ENCODE measurements at places on chromosomes 4 and X.

DNA sequence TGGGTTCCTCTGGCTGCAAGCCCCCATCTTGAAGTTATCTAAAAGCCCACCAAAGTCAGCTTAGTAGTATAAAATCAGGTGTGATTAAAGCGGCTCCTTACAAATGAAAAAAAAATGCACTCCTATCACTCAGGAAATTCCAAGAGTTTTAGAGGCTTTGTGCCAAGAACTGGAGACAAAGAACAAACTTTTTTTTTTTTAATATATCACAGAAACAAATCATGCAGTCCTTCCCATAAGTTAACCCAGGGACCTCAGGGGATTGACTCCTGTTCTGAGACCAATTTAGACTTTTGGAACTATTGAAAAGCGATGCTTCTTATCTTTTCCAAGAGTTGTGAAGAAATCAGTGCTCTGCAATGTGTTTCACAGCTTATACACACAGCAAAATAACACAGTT lies 53.6 kb downstream of the HHIP start:
- no peak for DNase-seq

GRCh38 chr4:183362916-183363542 lies 40.8 kb upstream of the CLDN24 start:
- DNase-seq: peak; percentile 29

DNA sequence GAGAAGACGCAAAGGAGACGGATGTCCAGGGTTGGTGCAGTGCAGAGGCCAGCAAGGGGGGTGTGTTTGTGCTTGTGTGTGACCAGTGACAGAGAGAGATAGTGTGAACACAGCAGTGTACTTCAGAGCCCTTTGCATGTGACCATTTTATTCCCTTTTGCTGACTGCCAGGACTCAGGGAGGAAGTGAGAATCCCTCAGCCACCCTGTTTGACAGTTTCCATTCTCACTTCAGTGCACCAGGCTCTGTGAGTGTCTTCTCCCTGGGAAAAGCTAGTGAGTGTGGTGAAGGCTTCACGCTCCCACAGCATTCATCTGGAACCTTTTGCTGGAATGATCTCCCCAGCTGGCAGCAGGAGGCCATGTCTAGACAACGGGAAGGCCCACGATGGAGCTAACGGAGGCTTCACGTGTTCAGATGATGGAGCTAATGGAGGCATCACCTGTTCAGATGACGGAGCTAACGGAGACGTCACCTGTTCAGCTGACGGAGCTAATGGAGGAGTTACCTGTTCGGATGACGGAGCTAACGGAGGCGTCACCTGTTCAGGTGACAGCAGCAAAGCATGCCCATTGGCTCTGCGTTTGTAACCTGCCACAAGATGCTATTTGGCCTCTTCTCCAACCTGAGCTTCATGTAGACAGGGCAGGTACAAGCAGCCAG lies 195.4 kb downstream of the AFAP1 start:
- DNase-seq: no peak

- DNase-seq: no peak
These were observed 559 bp upstream of the PCDH18 start for GRCh38 chr4:137532869-137533236.

GRCh38 chrX:41705680-41706374 lies 17.1 kb downstream of the GPR34 start:
- no peak for DNase-seq
